Activated T-cell treated with anti-CD3 and anti-CD28 coated beads, Interleukin-2, amount 50 U/mL, for 48 hours (primary cell): ENCODE measurements at places on chromosomes 16 and 17.

DNA sequence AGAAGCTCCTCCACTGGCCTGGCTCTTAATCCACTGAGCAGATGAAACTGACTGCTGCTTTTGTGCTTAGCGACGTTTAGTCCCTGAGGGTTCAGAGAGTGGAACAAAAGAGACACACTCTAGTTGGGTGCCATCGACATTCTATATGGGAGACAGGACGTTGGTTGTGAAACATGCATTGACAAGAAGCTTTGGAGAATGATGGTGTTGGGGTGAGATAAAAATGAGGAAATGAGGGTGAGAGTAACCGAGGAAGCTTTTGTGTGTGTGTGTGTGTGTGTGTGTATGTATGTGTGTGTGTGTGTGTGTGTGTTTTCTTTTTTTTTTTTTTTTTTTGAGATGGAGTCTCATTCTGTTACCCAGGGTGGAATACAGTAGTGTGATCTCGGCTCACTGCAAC, 89.5 kb downstream of the ABCC1 start:
- no peak for DNase-seq

- no peak for DNase-seq
Measured at GRCh38 chr17:19254651-19255050, 17.5 kb downstream of the EPN2 start.

GRCh38 chr17:50692448-50693035, 15.2 kb downstream of the ANKRD40 start:
- DNase-seq, result no peak

DNA sequence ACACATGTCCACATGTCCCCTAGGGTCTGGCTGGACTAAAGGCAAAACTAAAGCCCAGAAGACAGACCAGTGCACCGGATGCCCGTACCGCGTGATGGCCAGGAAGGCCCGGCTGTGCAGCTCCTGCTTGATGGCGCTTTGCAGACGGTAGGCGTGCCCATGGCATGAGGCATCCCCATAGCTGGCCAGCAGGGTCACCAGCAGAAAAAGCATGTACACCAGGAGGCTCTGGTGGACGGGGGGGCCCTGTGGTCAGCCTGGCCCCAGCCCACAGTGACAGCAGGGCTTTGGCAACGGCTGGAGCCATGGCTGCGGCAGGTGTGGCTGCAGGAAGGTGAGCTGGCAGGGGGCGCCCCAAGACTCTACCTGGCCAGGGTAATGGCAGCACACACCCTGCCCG, 42.8 kb downstream of the PKD1 start:
- no peak for DNase-seq

DNA sequence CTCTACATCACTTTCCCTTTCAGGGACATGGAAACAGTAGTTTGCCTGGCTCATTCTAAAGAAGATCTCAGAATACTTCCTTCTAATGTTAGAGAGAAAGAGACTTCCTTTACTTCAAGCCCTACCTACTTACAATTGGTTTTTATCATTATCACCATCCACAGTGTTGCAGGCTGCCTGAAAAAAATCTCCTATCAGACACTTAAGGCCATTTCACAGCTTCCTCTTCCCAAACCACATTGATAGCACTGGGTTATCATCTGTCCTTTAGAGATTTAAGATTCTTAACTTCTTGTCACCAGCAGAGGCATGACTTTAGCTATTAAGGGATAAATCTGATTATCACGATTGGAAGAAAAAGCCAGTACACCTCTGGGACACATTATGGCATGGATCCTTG, 178.5 kb upstream of the TBX2 start:
- no peak for DNase-seq

- DNase-seq, result no peak
Measured at GRCh38 chr17:3553419-3554401, 3.9 kb downstream of the TRPV3 start.

DNA sequence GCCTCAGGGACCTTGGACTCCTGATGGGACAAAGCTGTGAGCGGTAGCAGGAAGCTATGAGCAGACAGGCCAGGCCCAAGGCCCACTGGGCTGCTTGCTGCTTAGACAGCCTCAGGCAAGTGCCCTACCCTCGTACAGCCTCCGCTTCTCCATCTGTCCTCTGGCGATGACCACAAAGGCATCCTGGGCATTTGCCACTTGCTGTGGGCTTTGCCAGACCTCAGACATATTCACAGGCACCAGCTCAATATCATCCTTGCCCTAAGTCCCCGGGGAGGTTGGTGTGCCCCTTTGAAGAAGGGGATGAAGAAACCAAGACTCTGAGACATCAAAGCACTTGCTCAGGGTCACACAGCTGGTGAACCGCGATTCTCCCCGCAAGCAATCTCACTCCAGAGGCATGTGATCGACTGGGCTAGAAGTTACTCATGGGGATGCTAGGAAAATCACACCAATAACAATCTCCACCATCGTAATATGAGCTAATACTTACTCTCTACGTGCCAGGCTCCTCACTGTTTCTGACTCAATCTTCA, 21.7 kb downstream of the PPL start:
- no peak for DNase-seq

- DNase-seq, result no peak
Measured at GRCh38 chr16:68792465-68793324, 50.6 kb upstream of the TANGO6 start.

- no peak for DNase-seq
Measured at GRCh38 chr16:50878966-50879615, 137.2 kb downstream of the CYLD start.

DNA sequence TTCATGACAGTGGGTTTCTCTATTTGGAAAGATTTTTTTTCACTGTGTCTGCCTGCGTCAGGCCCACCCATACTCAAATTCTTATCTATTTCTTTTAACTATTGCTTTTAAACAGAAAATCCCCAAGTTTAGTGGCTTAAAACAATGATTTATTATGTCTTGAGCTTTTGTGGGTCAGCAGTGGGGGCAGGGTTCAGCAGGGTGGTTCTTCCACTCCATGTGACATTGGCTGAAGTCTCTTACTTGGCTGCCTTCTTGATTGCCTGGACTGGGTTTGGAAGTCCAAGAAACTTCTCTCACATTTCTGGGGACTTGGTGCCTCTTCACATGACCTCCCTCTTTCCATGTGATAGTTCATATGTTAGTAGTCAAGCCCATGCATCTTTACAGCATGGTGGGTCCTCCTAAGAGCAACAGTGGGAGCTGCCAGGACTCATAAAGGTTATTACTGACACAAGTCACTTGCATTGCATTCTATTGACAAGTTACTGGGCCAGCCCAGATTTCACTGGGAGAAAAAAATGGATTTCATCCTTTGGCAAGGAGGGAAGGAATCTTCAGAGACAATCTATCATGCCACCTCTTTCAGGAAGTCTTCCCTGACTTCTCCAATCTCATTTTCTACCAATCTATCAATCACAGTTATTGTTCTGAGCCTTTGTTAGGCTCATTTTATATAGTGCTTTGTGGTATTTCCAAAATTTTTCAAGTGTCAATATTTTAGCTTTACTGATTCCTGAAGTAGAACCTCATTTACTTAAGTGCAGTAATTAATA, 436.1 kb downstream of the XYLT1 start:
- DNase-seq, result no peak

DNA sequence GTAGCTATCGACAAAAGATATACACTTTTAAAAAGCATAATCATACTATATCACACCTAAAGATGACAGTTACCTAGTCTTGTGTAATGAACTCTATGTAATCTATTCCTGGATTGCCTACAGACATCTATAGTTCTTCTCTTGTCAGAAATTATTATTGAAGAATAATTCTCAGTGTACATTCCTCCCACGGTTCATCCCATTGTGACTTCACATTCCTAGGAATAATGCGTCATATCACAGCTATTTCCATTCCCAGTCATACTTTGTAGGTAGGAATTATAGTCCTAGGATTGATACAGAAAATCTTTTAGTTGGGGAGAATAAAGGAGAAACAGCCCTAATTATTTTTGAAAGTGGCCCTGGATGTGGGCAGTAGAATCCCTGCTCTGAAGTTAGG, 44.0 kb upstream of the ABCC11 start:
- no peak for DNase-seq

DNA sequence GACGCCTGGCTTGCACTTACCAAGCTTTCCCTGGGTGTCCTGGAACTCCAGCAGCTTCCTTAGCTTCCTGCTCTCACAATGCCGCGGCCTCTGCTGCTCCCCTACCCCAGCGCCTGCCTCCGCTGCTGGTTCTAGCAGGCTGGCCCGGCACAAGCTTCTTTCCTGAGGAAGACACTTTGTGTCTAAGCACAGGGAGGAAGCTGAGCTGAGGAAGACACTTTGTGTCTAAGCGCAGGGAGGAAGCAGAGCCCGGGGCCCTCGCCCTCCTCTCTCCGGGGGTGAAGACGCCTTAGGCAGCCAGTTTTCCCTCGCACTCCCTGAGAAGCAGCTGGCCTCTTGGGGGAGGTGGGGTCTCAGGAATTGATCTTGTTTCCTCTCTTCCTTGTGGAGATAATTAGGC, 64.9 kb downstream of the PLD6 start:
- no peak for DNase-seq

- no peak for DNase-seq
Measured at GRCh38 chr17:73533127-73533526, 111.1 kb downstream of the SDK2 start.

- DNase-seq, result no peak
Measured at GRCh38 chr16:43294-43693, 10.1 kb downstream of the POLR3K start.

DNA sequence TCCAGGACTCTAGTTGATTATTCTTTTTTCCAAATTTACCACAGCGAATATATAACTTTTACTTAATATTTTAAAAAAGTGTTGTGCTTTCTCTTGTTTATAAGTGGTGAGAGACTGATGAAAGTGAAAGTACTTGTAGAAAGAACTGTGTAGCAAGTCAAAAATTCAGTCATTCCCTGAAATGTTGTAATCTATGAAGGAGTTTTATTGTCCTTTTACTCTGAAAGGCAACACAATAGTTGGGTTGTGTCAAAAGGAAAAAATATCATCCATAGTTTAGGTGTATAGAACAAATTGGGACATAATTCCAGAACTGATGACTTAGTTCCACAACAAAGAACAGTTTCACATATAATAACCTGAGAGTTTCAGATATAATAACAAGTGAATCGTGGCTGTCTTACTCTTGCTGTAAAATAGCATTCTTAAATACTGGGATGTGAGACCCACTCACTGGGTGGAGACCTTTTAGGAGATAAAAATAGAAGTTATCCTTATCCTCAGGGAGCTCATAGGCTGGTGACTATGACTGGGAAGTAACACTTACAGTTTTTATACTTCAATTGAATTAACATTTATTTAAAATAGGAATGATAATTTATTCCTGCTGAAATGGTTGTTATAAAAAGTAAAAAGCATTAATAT, 20.6 kb downstream of the CYB5B start:
- no peak for DNase-seq

GRCh38 chr16:77816293-77816692, 27.9 kb downstream of the VAT1L start:
- DNase-seq, result no peak

DNA sequence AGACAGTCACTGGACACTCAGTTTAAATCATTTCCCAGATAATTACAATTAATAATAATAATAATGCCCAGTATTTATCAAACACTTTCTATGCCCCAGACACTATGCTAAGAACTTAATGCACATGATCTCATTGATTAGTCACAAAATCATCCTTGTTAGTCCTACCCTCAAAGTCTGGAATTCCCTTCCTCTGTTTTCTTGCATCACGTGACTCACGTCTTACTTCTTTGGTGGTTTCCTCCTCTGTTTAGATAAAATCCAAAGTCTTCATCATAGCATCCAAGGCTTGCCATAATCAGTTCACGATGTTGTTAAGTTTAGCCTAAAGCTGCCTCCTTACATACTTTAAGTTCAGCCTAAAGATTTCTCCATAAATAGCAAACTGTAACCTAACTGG, 471.9 kb downstream of the PMP22 start:
- DNase-seq, result no peak

DNA sequence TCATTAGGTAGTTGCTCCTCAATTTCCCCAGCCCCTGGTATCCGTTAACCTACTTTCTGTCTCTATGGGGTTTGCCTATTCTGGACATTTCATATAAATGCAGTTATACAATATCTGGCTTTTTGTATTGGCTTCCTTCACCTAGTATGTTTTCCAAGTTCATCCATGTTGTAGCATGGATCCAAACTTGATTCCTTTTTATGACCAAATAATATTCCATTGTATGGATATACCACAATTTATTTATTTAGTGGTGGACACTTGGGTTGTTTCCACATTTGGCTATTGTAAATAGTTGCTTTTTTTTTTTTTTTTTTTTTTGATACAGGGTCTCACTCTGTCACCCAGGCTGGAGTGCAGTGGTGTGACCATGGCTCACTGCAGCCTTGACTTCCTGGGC, 15.9 kb downstream of the EPN2 start:
- no peak for DNase-seq
